ENCODE measurements at places on chromosomes 6 and 20.
A peak's percentile ranks its signal among the peaks of the same experiment; 100 is the strongest.

DNA sequence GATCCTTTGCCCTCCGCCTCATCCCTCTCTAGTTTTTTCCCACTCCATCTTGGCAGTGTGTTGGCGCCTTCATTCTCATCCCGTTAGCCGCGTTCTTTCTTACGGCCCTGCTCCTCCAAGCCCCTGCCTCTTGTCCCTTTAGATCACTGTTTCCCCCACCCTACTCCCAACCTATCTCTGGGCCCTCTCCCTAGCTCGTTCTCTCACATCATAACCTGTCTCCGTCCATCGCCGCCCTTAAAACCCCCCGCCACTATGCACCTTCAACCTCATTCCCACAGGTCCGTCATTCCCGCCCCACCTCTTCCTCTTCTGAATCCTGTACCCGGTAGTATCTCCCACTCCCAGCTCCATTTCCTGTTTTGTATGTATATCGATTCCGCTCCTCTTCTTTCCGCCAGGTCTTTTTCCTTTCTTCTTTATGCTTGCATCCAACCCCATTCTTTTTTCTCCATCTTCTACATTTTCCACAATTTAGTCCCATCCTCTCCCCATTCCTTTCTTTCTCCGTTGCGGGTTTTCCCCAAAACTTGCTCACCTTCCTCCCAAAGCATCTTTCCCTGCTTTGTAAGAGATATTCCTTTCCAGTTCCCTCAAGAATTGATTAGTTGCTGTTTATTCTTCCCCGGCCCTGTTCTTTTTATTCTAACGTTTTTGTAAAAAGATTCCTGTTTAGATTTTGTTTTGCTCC is 671 bp downstream of the EFHC1 start:
- peak; percentile 47 for DNase-seq

DNA sequence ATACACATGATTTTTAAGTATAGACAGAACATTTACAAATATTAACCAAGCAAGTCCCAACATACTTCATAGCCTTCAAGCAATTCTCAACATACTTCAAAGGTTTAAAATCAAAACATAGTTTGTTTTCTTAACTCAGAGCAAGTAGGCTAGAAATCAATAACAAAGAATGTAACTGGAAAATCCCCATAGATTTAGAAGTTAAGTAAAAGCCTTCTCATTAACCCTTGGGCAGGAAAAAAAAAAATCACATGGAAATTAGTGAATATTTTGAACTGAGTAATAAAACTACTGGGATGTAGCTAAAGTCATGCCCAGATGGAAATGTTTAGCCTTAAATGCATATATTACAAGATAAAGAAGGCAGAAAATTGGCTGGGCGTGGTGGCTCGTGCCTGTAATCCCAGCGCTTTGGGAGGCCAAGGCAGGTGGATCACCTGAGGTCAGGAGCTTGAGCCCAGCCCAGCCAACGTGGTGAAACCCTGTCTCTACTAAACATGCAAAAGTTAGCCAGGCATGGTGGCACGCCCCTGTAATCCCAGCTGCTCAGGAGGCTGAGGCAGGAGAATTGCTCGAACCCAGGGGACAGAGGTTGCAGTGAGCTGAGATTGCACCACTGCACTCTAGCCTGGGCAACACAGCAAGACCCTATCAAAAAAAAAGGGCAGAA is 316.1 kb downstream of the TAF4 start:
- no peak for DNase-seq

DNA sequence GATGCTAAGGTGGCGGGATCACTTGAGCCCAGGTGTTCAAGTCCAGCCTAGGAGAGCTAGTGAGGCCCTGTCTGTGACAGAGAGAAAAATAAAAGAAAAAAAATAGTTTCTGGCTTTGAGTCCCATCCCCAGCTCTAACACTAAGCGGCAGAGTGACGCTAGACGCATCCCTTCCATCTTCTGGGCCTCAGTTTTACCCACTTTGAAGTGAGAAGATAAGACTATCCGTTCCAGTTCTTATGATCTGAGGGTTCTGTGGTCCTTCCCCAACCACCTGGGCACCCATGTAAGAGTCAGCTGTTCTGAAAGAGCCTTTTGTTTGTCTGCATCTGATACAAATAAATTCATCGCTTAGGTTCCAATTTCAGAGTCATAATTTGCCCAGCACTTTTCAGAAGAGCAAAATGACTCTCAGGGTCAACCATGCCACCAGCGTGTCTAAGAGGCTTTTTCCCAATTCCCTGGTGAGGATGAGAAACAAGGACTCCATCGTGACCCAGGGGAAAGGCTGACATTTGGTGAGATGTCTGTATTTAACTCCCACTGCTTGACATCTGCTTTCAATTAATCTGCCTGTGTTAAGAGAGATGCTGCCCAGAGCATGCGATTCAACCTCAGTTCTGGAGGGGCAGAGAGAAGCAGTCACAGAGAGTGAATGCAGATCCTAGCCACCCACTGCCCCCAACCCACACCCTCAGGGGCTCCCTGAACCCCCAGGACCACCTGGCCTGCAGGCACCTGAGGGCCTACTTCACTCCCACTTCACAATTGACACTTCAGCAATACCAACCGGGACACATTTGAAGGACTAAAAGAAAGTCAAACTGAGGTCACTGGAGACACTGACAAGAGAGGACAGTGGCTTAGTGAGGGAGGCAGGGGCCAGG is 131.6 kb upstream of the TOP1 start:
- no peak for DNase-seq

- DNase-seq = no peak
Measured at GRCh38 chr6:13377054-13377758, 48.9 kb upstream of the TBC1D7 start.

- DNase-seq = no peak
Measured at GRCh38 chr6:11111769-11112437, 378 bp upstream of the ERVFRD-1 start.

DNA sequence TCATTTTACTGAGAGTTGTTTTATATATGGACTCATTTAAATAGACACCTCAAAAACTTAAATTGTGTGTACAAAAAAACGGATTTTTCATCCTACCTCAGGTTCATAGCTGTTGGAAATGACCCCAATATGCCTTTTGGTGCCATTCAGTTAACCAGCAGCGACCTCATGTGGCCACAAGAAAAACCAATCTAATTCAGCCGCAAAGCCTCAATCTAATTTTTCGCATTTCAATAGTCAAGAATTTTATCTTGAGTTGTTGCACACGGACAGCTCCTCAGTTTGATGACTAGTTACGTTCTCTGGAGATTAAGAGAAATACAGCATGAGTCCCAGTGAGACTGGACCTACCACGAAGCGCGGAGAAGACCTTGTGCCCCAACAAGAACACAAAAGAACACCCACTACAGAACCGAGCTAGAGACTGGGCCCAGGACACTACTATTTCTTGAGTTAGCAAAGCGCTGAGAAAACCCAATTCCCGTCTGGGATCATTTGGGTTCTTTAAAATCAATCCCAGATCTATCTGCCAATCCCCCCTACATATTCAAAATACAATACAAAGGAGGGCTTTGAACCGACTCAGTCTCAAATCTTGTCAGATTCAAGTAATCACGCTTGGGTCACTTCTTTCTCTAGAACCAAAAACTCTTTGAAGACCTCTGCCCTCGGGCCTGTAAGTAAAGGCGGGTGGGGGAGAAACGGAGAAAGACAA is 1.1 kb downstream of the TCP11 start:
- peak; percentile 65 for DNase-seq

DNA sequence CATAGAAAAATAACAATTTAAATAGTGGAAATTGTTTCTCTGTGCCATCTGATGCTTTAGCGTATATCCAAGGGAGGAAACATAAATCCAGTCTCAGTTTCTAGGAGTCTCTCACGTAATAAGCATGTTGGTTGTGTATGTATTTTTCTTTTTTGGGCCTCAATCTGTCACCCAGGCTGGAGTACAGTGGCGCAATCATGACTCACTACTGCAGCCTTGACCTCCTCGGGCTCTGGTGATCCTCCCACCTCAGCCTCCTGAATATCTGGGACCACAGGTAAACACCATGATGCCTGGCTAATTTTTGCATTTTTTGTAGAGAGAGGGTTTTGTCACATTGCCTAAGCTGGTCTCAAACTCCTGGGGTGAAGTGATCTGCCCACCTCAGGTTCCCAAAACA is 78.6 kb upstream of the PLN start:
- no peak for DNase-seq

- DNase-seq = no peak
Measured at GRCh38 chr6:47810885-47811284, 29.1 kb downstream of the OPN5 start.

DNA sequence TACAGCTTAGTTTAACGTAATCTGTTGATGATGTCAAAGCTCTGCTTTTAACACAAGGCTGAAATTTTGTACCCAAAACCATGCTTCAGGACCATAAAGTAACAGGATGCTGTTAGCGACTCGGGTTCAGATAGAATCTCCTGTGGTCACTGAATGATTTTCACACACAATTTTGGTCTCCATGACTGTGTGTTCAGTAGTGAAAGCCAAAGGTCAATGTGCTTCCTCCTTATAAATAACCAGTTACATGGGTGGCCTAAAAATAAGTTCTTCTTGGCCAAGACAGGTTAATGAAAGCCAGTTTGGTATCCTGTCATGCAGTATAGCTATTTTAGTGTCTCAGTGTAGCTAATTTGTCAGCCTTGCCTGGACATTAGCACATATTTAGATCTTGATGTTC is 19.1 kb upstream of the LOC128125822 start:
- no peak for DNase-seq

- DNase-seq = no peak
Measured at GRCh38 chr20:21203088-21203656, 77.3 kb downstream of the KIZ start.

DNA sequence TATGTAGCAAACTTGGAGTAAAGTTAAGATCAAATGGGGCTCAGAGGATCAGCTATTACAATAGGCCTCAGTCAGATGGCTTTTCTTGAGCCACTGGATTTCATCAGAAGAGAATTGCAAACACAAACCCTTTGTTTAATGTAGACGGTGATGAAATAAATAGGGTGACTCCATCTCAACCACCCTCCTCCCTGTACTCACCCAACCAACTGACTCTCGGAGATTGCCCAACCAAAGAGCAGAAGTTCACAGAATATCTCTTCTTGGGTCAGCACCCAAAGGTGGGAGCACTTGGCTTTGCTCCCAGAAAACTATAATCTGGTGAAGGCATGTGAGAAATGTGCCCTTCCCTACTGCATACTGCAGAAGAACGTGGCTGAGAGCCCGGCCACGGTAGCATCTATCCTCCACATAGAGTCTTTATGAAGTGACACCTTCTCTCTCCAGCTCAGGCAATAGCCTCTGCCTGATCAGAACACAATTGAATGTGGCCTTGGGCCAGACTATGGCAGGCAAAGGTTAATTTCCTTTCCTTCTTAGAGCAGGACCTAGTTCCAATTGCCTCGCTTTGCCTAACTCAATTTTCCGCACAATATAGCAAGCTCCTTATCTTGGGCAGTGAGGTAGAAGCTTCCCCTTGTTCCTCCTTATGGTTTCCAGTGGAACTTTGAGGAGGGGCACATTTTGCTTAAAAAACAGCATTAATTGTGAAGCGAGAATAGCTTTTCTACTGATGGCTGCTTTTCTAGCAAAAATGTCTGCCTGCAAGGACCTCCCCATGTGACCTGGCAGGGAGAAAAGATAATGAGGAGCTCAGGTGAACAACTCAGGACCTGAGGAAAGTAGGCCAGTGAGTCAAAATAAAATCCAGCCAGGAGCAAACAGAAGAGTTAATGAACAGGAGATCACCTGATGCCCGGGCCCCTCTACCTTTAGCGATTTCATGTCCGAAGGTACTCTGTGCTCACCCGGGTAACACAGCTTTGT is 79.4 kb downstream of the GFOD1 start:
- DNase-seq = no peak

DNA sequence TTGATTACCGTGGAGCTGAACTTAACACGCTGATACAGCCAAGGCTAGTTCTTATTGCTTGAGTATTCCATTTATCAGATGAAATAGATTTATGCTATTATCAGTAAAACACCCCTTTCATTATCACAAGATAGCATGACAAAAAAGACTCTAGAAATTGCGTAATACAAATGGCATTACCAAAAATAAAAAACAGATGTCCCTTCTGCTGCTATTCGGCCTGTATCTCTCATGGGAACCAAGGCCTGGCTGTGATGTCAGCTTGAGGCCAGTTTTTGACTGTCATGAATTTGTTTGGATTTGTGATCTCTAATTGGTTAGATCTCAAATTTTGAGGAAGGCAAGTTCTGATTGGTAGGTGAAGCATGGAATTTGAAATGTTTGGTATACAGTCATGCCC is 25.2 kb downstream of the MEI4 start:
- no peak for DNase-seq

DNA sequence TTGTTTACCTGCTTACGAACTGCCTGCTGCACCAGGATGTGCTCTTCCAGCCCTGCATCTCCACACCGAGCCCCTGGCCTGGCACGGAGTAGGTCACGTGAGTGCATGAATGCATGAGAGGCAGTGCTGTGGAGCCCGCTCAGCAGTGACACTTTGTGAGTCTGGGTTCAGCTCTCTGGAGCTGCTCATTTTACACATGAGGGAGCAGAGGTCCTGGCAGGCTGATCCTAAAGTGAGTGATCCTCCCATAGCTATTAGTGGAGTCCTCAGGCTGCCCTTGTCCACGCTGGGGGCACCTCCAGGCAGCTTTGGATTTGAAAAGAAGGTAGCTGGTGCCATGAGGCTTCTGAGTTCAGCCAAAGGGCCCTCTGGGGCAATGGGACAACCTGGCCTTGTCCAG is 64.2 kb downstream of the EDN3 start:
- no peak for DNase-seq

- no peak for DNase-seq
Measured at GRCh38 chr6:16821834-16822264, 60.6 kb upstream of the ATXN1 start.

DNA sequence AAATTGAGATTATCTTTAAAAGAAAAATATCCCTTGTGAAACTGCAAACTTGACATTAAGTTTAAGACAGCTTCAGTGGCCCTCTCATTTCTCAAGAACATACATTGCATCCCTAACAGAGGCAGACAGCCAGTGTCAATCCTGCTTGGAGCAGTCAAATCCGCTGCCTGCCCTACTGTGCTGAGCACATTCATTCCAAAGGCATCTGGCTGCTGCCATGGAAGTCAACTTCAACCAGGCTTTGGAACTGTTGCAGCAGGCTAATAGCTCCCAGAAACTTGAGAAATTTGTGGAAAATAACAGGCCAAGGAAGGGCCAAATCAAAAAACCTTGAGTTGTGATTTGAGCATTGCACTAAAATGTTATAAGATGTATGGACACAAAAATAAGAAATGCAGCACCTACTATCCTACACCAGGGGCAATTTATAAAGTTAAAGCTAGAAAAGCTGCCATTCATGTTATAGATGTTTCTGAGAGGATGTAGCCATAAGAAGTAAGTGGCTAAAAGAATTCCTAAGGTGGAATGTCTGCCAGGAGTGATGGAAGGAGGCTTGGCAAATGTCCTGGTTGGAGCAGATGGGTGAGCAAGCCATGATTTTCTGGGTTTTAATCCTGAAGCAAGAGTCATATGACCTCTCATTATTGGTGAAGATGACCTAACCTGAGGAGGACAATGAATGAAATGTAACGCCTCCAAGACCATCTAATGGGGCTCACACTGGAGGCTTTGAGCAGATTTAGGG is 31.4 kb upstream of the HAO1 start:
- no peak for DNase-seq

GRCh38 chr6:131103296-131103695 is 32.0 kb upstream of the AKAP7 start:
- no peak for DNase-seq

- no peak for DNase-seq
Measured at GRCh38 chr6:95548188-95548786, 29.0 kb upstream of the MANEA start.

- DNase-seq = no peak
Measured at GRCh38 chr20:48186915-48187314, 401.6 kb upstream of the SULF2 start.
